ENCODE measurements at places on chromosomes 1 and 21.

- no peak for DNase-seq
These were observed 25.3 kb downstream of the DSTYK start for GRCh38 chr1:205186191-205186590.

DNA sequence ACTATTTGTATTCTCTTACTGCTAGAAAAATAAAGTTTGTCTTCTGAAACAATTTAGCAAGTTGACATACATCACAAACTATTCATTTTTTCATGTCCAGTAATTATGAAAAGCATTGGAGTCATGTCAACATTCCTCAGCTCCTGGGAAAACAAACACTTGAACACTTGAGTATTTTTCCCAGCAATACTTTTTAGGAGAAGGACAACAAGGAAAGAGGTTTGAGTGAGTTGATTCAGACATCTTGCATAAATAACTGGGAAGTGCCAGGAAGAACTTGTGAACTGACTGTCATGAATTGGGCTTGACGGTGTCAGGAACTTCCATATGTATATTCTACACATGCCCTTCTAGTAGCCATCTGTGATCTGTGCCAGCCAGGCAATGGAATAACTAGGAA lies 195.6 kb downstream of the HMCN1 start:
- no peak for DNase-seq

DNA sequence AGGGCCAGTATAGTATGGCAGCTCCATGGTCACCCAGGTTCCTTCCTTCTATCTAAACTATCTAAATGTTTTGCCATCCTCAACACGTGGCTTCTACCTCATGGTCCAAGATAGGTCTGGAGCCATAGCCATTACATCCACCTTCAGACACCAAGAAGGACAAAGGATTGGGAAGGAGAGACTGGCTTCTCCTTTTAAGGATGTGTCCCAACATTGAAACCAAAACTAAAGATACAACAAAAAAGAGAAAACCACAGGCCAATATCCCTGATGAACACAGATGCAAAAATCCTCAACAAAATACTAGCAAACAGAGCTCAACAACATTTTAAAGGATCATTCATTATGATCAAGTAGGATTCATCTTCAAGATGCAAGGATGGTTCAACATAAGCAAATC lies 24.8 kb downstream of the HSD11B1 start:
- DNase-seq, result no peak

DNA sequence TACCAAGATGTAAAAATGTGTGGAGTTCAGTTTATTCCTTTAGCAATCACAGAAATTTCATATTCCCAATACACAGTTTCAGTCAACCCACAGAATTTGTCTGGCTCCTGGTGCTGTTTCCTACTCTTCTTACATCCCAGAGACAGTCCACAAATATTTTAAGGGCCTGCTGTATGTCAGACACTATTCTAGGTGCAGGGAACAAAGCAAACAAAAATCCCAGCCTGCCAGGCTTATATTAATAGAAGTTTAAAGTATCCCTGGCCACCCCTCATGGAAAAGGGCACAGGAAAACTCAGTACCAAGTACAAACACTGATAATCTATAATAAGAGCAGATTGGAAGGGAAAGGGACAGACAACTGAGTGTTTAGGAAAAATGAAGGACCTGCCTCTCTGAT lies 194.8 kb downstream of the ZP4 start:
- DNase-seq, result no peak

DNA sequence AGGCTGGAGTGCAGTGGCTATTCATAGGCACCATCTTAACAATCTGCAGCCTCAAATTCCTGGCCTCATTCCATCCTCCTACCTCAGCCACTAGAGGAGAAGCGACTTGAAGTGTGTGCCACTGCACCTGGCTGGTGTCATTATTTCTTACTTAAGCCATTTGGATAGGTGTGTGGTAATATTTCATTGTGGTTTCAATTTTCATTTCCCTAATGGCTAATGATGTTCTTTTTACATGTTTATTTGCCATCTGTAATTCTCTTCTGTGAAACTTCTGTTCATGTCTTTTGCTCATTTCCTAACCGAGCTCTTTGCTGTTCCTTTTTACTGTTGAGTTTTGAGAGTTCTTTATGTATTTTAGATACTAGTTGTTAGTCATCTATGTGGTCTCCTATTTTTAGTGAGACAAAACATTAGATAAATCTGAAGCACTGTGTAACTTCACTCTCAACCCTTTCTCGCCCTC lies 66.8 kb downstream of the SLC27A3 start:
- DNase-seq, result no peak

GRCh38 chr1:171751221-171751620 lies 9.4 kb upstream of the VAMP4 start:
- DNase-seq, result no peak

DNA sequence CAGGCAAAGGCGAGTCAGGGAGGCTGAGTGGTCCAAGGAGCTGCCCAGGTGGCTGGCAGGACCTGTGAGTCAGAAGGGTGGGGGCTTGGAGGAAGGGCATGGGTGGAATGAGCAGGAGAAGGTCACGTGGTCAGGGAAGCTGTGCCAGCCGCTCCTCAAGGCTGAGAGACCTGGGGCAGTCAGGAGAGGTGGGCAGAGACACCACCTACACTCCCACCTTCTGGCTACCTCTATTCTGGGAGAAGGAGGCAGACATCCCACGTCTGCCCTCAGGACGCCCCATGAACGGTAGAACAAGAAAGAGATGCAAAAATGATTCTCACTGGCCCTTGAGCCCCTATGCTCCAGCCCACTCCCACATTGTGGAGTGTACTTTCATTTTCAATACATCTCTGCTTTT lies 151.8 kb upstream of the RAB4A start:
- no peak for DNase-seq

GRCh38 chr1:55869065-55869464 lies 653.9 kb upstream of the USP24 start:
- DNase-seq, result no peak

- no peak for DNase-seq
These were observed 26.4 kb downstream of the MEGF6 start for GRCh38 chr1:3584915-3585314.

- DNase-seq, result no peak
These were observed 2.6 kb downstream of the TAS1R3 start for GRCh38 chr1:1333551-1334241.

GRCh38 chr1:17540255-17541001 lies 930 bp downstream of the ARHGEF10L start:
- DNase-seq, result no peak

Measured in D721Med (cell line).